ENCODE measurements at places on chromosomes 1 and 21.

DNA sequence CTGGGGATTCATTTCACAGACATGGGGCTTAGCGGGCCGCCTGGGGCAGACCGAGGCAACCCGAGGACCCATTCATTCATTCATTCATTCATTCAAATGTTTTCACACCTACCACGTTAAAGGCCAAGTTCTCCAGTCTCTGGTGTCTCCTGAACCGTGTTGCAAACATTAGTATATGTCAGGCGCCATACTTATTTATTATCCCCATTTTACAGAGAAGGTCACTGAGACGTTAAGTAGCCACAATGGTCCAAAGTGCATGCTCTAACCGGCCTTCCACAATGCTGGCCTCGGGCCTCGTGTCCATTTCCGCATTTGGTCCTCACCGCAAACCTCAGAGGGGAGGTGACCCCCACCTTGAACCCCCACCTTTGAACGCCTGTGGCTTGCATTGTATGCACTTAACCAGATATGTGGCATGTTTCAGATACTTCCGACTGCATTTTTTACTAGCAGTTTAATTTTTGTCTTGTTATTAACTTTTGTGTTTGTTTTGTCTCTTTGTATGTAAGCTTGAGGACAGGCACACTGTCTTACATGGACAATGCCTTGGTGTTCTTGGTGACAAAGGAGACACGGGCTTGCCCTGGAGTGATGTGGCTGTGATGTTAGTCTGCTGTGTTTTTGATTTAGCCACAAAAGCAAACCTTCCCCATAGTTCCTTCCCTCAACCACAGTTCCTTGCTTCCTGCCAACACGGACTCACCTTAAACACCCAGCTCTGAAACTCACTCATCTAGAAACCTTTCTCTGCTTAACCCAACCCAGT, 1.2 kb upstream of the IFFO2 start:
- DNase-seq, result no peak

DNA sequence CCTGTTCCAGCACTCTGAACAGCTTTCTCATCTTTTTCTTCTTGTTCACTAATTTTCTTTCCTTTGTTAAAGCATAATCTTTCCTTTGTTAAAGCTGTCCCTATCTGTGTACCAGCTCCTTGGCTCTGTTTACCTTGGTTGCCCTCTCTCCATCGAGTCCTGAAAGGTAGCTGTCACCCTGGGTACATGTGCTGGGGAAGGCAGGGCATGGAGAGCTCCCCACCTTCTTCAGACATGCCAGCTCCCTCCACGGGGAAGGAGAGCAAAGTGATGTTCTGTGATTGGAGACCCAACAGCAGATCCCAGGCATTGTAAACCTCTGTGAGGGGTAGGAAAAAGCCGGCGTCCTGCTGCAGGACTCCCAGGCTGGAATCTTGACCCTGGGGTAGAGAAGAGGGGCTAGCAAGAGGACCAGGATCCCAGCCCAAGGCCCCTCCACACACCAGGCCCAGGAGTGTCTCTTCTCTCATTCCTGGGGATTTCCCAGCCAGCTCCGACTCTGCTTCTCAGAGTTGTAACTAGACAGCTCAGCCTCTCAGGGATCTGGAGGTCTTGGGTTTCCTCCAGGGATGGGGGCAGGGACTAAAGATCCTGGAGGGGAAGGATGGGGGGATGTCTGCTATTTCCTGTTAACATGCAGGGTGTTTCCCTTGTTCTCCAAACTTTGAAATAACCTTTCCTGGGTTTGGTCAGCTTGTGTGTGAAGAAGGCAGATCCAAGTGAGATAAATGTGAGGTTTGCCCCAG, 34.4 kb downstream of the TMCC2 start:
- no peak for DNase-seq

- no peak for DNase-seq
These were observed 14.7 kb upstream of the IL24 start for GRCh38 chr1:206882555-206882954.

- DNase-seq, result peak; percentile 79
These were observed 305.4 kb downstream of the DISC1 start for GRCh38 chr1:231931846-231932454.

- no peak for DNase-seq
These were observed 14.2 kb downstream of the KCNA2 start for GRCh38 chr1:110591956-110592355.

DNA sequence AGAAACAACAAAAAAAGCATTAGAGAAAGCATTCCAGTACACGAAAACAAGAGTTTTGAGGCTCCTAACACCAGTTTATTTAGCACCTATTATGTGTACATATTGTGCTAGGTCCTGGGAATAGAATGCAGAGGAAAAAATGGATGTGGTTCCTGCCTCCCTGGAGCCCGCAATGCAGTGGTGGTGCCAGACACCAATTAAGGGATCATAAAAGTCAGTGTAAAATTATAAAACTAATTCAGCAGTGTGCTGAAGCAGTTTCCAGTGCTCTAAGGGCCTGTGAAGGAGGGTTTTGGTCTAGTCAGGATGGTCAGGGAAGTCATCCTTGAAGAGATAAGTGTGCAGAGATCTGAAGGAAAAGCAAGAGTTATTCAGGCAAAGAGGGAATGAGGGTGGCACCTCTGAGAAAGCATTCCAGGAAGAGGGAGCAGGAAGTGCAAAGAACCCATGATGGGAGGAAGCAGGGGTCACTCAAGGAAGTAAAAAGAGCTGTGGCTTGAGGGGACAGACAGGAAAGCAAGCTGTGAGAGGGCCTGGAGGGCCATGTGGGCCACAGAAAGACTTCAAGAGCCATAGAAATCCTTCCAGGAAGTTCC, 65.2 kb upstream of the IFNLR1 start:
- no peak for DNase-seq

DNA sequence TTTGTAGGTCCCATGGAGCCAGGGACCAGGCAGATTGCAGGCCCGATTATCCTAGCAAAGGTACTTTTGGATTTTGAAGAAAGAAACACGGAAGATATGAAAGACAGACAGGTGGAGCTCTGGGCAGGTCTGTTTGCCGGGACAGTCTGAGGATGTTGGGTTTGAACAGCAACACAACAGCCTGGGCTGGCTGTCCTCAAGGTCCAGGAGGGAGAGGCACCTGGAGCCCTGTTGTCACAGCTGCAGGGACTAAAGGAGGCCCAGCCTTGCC, 14.6 kb downstream of the H6PD start:
- DNase-seq, result no peak

DNA sequence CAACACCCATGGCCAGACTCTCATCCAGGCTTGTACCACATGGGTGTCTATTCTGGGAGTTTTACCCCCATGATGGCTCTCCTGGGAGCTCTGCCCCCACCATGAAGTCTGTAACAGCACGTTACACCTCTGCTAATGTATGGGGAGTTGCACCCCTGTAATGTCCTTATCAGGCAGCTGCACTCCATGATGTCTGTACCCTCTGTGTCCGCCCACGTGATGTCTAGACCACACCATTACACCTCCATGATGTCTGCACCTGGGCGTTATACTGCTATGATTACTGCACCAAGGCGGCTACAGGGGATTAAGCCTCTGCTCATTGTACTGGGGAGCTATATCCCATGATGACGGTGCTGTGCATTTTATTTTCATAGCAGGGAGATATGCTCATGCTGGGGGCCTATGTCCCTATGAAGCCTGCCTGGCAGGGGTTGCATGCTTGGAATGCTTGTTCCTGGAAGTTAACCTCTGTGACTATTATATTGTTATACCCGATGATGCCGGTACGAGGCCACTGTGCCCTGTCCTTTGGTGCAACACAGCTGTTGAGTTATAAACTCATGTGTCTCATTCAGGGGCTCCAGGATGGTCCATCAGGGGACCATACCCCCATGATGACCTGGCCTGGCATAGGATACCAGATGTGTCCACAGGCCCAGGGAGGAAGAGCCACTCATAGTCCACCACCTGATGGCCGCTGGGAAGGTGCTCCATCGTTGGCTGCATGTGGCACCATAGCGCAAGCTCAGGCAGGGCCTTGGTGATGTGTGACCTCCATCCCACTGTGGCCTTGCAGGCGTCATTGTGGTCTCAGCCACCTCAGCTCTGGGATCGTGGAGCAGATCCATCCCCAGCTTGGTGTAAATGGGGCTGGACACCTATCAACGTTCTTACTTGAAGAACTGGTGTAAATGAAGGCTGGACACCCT, 12.1 kb downstream of the PTPRF start:
- DNase-seq, result no peak

GRCh38 chr21:33289199-33289819, 23.1 kb downstream of the IL10RB start:
- no peak for DNase-seq

- DNase-seq, result no peak
These were observed 93.2 kb downstream of the TNFSF18 start for GRCh38 chr1:172957491-172957890.

DNA sequence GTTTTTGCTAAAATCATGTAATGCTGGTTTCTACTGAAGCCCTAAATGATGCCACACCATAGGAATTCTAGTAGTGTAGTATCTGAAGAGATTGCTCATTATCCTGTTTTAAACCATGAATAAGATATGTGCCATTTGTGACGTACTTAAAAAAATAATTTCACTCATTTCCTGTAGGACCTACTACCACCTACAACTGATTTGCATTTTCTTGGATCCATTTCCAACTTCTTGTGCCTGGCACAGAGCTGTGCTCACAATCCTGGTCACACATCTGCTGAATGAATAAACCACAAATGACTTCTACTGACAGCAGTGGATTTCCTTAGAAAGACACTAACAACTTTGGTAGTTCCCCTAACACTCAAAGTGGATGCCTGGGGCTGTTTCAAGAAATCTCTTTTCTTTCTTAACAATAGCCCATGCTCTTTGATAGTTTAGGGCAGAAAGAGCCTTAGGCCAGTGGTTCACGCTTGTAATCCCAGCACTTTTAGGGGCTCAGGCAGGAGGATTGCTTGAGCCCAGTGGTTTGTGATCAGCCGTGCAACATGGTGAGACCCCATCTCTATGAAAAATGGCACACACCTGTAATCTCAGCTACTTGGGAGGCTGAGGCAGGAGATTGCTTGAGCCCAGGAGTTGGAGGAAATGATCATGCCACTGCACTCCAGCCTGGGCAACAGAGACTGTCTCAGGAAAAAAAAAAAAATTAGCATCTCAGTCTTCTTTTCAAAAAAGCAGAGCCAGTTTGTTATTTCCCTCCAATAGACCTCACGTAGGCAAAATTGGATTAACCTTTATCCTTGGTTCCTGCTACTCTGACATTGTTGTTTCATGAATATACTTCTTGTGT, 13.0 kb upstream of the BATF3 start:
- no peak for DNase-seq

DNA sequence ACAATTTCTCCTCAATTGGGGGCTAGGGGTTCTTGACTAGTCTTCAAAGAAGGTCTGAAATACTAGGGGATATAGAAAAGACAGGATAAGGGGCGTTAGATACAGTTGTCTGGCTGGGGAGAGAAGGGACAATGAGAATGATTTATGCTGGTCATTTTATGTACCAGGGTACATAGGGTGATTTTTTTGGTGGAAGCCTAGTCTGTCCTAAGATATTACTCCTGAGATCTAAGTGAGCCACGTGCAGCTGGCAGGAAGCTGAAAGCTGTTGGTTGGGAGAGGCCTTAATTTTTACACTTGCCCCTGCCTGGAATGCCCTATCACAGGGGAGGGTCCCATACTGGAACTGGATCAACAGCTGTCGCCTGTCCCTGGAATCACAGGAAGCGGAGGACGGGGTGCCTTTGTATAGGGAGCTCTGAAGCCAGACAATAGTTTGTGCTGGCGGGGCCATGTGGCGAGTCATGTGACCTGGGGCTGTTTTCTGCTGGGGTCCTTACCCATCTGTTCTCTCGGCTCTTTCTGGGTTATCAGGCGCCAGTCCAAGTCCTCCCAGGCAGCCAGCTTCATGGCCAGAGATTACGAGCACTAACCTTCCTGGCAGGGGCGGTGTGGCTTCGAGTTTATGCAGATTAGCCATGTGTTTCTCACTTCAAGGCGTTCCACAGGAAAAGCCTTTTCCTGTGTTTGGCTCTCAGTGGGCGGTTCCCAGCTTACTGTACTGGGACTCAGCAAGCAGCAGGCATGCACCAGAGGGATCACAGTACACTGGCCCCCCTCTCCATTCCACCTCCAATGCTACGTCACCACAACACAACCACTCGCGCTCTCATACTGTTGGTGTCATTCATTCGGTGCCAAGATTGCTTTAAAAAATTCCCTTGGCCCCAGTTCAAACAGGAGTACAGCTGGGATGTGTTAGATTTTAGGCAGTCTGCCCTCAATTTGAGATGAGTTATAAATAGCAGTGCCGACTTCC, 27.5 kb downstream of the ARID1A start:
- DNase-seq, result peak; percentile 43

GRCh38 chr1:109879881-109880525, 30.6 kb upstream of the CSF1 start:
- no peak for DNase-seq

DNA sequence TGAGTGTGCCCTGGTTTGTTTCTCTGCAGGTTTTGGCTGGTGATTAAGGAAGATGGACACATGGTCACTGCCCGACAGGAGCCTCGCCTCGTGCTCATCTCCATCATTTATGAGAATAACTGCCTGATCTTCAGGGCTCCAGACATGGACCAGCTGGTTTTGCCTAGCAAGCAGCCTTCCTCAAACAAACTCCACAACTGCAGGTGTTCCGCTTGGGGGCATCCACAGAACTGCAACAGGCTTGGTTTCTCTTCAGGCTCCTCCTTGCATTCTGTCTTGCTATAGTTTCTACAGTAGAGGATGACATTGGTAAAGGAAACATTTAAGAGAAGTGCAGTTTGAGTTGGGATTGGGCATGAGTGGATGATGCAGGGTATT, 6.8 kb downstream of the MTARC2 start:
- no peak for DNase-seq

- no peak for DNase-seq
These were observed 8.5 kb downstream of the CFHR4 start for GRCh38 chr1:196896355-196896754.

DNA sequence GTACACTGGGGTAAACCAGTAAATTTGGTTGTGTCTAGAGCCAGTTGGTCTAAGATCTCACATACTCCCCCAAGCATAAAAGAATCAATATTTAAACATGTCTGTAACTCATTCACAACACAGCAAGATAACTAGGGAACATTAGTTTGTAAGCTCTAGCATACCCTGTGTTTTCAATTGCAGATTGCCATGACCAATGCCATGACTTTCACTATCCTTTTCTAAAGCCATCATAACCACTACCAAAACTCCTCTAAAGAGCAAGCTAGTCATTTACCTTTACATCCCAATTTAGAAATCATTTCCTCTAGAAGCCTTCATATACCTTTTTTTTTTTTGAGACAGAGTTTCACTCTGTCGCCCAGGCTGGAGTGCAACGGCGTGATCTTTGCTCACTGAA, 56.5 kb upstream of the PLA2G4A start:
- no peak for DNase-seq

DNA sequence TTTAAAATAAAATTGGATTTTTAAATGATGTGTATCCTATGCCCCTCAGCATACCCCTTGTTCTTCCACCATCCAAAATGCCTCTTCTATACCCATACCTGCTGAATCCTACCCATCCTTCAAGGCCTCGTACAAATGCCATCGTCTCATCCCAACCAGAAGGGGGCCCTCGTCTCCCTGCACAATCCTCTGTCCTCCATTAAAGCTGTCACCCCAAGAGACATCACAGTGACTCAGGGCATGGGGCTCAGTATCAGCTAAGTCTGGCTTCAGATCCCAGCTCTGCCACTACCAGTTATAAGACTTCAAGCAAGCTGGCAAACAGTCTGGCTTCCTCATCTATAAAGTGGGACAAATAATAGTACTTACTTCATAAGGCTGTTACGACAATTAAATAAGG, 23.8 kb downstream of the IGFN1 start:
- DNase-seq, result peak; percentile 33

GRCh38 chr1:27525296-27526272, 35.6 kb upstream of the WASF2 start:
- no peak for DNase-seq
